ENCODE measurements at places on chromosomes 5 and 9.

DNA sequence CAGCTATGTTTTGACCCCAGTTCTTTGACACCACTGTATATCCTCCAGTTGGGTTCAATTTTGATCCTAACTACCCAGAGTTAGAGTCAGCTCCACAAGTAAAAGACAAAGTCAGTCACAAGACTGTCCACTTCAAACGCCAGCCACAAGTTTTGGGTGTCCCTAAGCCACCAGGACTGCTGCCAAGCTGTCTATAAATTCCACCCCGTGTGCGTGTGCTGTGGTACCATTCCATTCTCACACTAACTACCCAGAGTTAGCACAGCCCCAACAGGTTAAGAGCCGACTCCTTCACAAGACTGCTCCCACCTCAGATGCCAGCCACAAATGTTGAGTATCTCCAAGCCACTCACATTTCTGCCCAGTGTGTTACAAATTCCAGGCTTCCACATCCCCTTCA, 56.7 kb downstream of the APC start:
- DNase-seq: no peak

- DNase-seq: no peak
These were observed 35.0 kb upstream of the TLE1 start for GRCh38 chr9:81724242-81724889.

DNA sequence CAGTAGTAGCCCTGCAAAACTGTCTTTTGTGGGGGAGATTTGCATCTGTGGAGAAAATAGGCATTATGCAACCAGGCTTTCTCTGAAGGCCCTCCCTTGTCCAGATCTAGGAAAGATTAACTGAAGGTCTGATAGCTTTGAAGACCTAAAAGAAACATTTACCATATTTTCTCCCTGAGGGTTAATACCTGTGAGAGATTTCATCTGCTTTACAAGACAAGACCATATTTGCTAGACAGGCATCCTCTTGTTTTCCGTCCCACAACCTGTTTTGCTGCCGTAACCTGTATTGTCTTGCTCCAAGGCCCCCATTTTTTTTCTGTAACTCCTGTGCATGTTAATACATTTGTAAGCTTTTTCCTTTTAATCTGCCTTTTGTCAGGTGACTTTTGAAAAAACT, 1985.2 kb upstream of the CDH9 start:
- no peak for DNase-seq

GRCh38 chr9:126625329-126626126, 11.8 kb downstream of the LMX1B start:
- DNase-seq: no peak

DNA sequence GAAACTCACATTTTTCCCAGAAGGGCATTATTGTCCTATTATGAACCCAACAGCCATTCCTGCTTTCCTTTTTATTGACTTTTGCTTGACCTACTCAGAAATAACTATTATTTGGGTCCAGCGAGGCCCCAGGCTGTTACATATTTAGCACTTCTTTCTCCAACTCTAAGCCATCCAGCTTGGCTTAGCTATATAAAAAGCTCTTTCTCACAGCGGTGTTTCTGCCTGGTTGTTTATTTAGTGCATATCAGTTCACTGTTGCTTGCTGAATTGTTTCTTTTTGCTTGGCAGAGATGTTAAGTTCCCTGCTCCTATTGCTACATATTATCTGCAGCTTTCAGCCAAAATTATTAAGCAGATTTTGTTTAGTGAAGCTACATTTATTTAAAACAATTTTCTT, 1156.8 kb upstream of the SEMA6A start:
- DNase-seq: no peak

DNA sequence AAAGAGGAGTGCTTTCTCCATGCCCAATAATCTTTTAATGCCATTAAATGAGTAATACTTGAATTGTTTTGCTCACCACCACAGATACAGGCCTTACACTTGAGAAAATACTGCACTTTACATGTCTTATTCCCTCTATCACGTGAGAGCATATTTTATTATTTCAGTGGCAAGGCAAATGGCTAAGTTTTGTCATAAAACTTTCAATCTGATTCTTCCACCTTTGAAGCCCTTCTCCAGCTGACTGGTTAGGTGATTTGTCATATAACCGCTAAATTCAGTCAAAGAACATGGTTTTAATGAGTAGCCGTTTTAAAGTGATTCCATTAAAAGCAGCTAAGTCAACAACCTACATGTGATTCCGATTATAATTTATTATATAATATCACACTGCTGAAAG, 43.8 kb downstream of the FAT2 start:
- no peak for DNase-seq

DNA sequence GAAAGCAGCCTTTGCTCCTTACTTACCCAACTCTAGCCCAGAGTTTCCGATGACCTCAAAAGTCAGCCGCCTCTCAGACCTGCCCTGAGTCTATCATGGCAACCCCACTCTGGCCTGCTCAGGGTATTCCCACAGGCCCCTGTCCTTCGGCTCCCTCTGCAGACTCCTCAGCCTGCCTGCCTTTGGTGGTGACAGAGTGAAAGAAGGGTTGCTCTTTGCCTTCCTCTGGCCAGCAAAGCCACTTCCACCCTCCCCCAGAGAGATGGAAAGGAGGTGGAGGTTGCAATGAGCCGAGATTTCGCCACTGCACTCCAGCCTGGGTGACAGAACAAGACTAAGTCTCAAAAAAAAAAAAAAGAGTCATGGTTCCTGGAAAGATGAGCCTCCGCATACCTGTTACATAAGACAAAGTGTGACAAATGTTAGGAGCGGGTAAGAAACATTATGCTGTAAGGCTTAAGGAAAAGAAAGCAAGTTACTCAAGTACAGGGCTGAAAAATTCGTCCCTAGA, 2.3 kb upstream of the SMIM33 start:
- no peak for DNase-seq

GRCh38 chr5:60161340-60161934, 267.9 kb upstream of the PDE4D start:
- no peak for DNase-seq

DNA sequence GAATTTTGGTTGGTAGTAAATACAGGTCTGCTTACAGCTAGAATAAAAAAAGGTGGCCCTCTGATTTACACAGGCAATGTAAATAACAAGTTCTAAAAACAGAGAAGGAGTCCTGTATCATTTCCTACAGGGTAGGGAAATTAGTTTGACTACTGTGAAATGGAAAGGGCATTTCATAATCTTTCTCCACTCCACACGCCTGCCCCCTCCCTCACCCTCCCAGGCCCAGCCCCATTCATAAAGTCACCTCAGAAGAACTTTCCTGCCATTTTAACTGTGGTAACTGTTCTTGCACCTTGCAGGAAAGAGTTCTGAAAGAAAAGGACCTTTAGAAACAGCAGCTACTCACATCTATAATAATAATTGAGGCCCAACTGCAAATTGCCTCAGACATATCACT, 69.7 kb downstream of the MEF2C start:
- no peak for DNase-seq

DNA sequence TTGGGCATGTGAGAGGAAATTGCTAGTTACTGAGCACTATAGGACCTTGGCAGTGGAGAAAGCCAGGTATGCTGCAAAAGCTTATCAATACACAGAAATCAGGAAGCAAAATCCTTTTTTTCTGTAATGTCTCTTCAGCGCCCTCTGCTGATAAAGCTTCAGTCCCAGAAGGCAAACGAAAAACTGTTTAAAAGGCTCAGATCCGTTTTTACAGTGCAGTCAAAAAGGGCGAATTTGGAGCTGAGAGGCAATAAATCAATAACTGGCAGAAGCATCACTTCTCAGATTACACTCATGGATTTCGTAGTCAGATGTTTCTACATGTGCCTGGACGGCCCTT, 1.1 kb upstream of the MAN2A1 start:
- no peak for DNase-seq

DNA sequence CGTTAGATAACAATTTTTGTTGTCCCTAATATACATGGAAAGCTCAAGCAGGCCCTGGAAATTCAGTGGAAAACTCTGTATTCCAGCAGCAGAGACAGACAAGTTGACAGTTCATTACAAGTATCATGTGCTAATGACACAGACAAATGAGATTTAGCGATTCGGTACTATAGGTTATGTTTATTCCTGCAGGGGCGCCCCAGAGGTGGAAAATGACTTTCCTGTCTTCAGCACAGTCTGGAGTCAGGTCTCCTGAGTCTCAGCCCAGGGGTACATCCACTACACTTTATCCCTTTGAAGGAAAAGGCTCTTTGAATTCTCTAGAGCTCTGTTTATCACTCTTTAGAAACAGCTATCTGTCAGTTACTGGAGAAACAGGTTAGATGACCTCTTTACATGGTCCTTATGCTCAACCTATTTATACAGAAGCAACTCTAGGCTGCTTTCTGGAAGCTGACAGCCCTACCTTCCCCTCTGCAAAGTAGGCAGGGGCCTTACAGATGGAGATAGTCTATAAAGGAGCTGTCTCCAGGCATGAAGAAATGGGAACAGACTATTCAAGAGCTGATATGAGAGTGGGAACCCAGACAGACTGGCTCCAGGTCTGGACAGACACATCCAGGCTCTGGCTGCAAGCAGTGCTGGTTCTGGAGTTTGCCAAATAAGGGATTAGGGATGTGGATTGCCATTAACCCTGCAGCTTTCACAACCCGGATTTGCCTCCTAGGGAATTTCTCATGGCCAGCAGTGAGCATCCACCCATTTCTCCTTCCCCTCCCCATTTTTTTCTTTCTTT, 7.2 kb upstream of the SLC31A2 start:
- no peak for DNase-seq

- DNase-seq: no peak
These were observed 8.7 kb downstream of the RGS3 start for GRCh38 chr9:113472199-113472598.

DNA sequence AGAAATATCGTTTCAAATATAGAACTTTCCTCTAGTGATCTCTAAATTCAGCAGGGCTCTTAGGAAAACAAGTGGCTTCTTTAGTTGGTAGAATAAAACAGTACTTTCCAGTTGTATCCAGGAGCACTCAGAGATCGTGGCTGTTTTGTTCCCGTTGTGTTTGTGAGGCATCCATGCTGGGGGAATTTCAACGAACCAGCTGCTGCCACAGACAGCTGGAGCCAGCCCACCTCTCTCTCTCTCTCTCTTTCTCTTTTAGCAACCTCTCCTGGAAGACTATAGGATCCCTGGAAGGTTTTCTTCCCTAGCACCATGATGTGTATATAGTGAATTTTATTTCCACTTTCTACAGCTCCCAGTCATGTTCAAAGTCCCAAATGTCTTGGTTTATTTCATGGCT, 1116.0 kb upstream of the SEMA6A start:
- DNase-seq: no peak

GRCh38 chr5:123297866-123298265, 125.3 kb downstream of the CEP120 start:
- no peak for DNase-seq

DNA sequence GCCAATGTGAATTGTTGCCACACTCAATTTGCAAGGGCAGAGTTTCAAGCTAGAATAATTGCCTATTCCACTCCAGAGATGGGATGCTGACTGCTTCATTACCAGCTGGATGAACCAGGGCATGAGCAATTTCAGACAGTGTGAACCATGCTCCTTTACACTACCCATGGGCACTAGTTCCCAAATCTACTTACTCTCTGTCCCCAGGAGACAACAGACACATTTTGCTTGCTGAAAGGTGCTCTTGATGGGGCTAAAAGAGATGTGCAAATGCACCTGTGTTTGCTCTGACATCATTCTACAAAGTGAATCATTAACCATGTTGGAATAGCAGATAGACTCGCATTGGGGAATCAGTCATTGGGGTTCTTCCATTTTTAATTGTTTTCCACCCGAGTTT, 522.3 kb upstream of the NUDT12 start:
- DNase-seq: no peak

GRCh38 chr9:27524236-27524635, at the start of gene IFNK:
IFNK (plus strand) TSS chr9:27524290; CDS start chr9:27524337, 47 bp downstream.
- DNase-seq: no peak

GRCh38 chr5:120769312-120769872, 305.3 kb downstream of the PRR16 start:
- no peak for DNase-seq

DNA sequence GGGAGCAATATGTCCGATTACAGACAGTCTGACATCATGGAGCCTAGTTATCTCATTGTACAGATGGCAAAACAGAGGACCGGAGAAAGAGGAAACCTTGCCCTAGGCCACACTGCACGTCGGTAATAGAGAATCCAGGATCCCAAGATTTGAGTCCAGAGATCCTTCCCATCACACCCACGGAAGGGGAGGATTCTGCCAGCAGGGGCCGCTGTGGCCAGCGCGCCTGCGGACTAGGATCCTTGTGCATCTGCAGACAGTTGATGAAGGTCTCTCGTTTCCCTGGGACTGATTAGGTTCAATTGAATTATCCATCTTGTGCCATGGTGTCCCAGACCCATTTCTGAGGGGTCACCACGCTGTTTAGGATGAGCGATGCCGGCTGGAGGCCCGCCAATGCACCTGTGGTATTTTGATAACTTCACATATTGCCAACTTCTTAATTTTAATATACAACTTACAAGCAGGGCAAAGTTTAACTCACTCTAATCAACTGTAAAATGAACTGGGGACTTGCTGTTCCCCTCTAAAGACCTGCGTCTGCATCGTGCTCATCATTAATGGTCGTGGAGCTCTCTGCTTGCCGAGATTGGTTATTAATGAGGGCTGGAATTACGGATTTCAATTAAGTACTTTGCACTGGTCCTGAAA, 592.7 kb upstream of the BRINP1 start:
- no peak for DNase-seq

DNA sequence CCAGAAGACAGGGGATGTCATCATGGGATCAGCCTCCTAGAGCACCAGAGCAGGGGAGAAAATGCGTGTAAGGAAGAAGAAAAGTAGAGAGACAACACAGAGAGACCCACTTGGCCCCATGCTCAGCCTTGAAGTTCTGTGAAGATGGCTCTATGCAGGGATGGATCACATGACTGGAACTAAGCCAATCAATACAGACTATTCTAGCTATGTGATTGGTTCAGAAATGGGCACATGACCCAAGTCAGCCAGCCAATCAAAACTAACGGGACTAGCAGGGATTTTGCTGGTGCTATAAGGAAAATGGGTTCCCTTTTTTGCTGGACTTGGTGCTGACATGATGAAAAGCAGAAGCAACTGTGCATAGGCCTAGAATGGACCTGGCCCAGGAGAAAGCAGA, 173.0 kb upstream of the TBC1D2 start:
- no peak for DNase-seq

GRCh38 chr9:76812591-76812990, 48.4 kb downstream of the PCA3 start:
- no peak for DNase-seq

- DNase-seq: no peak
These were observed 24.3 kb downstream of the SLCO4C1 start for GRCh38 chr5:102271759-102272158.

DNA sequence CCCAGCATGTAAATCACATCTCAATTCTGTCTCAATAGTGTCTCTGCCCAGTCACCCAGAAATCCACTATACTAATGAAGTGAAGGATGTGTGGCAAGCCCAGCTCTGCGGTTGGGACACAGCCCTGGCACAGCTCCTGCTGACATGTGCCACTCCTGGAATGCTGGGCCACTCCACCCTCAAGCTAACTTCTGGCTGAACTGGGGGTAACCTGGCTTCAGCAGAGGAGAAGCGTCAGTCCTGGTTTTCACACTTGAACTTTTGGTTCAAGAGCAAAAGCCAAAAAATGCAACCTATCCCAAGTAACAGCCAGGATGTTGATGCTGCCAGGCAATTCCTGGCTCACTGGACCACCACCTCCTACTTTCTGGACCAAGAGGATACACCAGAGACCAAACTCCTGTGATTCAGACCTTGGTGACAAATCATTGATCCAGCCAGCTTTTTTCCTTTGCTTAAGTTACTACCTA, 86.4 kb downstream of the ARRDC3 start:
- no peak for DNase-seq

All from spleen (tissue), 13 donors.